ENCODE measurements at places on chromosomes 7 and 10. TPM values are rescaled to one million over a fixed set of nuclear protein-coding genes. Genes with fewer than 3 reads are reported as not detected.

Gene CUBN
- 2.3 TPM for total RNA-seq

Gene CDHR3
- total RNA-seq = 3.5 TPM

Gene FXYD4
- total RNA-seq = not detected

Gene CTAGE4
- total RNA-seq = 0.29 TPM

Gene PLXNA4
- 24.9 TPM for total RNA-seq

Gene SYCE1
- total RNA-seq = 0.51 TPM

Gene ACHE
- total RNA-seq = 2.8 TPM

Gene AMZ1
- total RNA-seq = 1.1 TPM

Gene ALOX5
- 46.5 TPM for total RNA-seq

Gene KCP
- 0.95 TPM for total RNA-seq

Gene AGR2
- total RNA-seq = not detected

Gene FAM180A
- 11.9 TPM for total RNA-seq

Gene RGR
- 0.38 TPM for total RNA-seq

Gene C10orf90
- total RNA-seq = not detected

Gene PDK4
- 66.4 TPM for total RNA-seq

Gene SPDYE5
- not detected for total RNA-seq

Gene WIPF3
- 20.8 TPM for total RNA-seq

Gene ZNF425
- 0.97 TPM for total RNA-seq

Gene STRA8
- not detected for total RNA-seq

Gene COBL
- 0.46 TPM for total RNA-seq

Gene PPP1R3C
- 29.1 TPM for total RNA-seq

Gene FAM25G
- not detected for total RNA-seq
